ENCODE measurements at places on chromosomes 6 and 20. TPM values are rescaled to one million over a fixed set of nuclear protein-coding genes. Genes with fewer than 3 reads are reported as not detected.

The CYP21A2 gene
- 1.0 TPM for total RNA-seq

The HLA-DOA gene
- total RNA-seq = 1.6 TPM

The GHRH gene
- total RNA-seq = not detected

The EPB41L1 gene
- total RNA-seq = 48.2 TPM

The FHL5 gene
- 1.8 TPM for total RNA-seq

All from tongue (tissue), 3 donors.